D721Med (cell line): ENCODE measurements at places on chromosomes 5 and 9.

DNA sequence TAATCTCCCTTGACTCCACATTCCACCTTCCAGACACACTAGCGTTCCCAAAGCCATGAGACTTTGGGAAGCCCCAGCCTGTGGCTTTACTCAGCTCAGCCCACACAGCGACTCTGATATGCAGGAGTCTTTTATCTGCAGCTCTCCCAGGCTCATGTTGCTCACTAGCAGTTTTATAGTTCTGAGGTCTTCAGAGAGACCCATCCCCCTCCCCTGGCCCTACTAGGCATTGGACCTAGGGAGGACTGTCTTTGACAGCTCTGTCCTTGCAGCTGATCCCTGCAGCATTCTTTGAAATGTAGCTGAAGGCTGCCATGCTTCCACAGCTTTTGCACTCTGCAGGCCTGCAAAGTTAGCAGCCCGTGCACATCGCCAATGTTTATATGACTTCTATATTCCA is 19.9 kb upstream of the CYLC2 start:
- no peak for DNase-seq

DNA sequence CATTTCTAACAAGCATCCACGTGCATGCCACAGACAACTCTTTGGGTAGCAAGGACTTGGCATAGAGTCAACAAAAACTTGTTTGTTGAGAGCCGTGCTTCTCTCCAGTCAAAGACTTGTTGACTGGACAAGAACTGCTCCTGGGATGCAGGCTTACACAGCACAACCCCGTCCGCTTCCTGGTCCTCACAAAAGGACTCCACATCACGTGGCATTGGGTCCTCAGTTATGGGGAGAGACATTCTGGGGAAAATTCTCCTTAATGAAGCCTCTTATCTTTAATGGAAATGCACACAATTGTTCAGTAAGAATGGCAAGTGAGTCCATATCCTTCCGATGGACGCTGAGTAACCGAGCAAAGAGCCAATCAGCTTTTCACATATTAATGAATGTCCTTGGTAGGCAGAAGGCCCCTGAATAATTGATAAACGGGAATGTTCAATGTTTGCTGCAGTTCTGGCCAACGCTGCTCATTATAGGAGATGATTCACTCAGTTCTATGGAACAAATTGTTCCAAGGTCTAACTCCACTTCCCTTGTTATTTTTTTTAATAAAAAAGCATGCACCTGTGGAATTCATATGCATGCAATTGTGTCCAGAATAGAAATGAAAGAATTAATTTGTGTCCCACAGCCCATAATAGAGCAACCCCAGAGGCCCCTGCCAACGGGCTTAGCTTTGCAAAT is 97.0 kb upstream of the ZNF366 start:
- DNase-seq = no peak

GRCh38 chr5:125713109-125713805 is 710.0 kb upstream of the GRAMD2B start:
- no peak for DNase-seq

DNA sequence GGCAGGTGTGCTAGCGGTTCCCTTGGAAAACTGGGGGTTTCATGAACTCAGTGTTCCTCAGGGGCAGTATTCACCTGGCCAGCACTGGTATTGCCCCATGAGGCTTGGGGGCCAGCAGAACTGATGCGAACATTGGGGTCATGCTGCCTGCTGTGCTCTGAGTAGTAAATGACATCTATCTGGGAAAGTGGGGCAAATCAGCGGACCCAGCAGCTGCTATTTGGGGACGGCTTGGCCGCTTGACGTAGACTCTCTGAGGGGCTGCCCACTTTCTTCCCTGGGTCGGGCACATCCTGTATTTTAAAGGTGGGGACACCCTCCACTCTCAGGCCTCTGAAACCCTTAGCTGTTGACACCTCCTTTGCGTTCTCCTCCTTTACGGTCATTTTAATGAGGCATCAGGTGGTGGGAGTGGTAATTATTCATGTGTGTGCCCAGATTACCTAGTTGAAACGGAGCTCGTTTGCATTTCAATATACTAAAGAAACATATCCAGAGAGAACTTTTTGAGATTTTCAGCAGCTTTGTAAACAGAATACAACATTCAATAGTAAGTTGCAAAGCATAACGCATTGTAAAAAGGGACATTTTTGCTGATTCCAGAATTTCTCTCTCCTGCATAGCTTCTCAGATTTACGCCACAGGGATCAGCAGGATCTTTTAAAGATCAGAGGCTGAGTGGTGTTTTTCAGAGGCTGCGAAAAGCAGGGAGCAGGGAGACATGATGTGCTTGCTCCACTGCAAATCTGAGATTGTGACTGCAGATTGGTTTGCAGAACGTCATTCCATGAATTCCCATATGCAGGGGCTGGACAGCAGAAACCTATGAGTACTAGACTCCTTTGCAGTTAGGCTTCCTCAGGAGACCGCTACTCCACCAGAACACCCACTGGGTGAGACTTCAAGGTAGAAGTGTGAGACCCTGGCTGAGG is 56.8 kb upstream of the ZFR start:
- no peak for DNase-seq

DNA sequence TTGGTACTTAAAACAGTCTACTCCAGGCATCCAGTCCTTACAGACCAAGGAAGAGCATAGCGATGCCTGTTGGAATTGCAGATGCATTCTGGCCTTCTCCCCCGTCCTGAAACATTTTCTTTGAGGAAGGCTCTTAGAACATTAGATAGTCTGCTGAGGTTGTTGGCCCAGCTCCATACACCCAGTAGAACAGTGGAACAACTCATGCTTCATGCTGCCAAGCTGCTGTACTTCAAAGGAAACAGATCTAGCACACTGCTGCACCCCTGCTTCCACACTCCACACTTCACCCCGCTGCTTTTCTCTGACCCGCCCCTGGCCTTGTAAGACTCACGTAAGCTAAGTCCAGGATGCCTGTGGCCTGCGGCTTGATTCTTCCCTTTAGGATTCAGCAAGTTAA is 33.4 kb upstream of the NCS1 start:
- no peak for DNase-seq

DNA sequence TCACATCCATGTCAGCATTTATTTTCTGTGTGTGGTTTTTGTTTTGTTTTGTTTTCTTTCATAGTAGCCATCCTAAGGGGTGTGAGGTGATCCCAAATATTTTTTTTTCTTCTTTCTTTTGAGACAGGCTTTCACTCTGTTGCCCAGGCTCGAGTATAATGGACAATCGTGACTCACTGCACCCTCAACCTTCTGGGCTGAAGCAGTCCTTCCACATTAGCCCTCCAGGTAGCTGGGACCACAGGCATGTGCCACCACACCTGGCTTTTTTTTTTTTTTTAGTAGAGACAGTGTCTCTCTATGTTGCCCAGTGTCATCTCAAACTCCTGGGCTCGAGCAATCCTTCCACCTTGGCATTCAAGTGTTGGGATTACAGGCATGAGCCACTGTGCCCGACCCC is 59.1 kb downstream of the CDC42SE2 start:
- DNase-seq = no peak

DNA sequence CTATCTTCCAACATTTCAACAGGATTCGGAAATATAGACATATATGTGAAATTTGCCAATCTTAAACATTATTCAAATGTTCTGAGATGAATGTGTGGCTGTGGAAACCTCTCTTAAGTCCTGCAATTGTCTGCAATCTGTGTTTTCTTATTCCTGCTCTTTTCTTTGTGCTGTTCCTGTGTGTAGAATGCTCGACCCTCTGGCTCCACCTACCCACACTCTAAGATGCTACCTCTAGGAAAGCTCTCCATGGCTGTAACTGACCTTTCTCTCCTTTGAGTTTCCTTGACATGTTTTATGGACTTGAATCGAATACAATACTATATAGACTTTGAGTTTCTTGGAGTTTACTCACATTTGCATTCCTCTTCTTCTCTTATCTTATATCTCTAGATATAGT is 120.6 kb upstream of the ASTN2 start:
- DNase-seq = no peak

- DNase-seq = no peak
Measured at GRCh38 chr5:157180374-157181264, at the start of gene ITK. ITK (plus strand) TSS chr5:157180840; CDS start chr5:157180978, 138 bp downstream.

DNA sequence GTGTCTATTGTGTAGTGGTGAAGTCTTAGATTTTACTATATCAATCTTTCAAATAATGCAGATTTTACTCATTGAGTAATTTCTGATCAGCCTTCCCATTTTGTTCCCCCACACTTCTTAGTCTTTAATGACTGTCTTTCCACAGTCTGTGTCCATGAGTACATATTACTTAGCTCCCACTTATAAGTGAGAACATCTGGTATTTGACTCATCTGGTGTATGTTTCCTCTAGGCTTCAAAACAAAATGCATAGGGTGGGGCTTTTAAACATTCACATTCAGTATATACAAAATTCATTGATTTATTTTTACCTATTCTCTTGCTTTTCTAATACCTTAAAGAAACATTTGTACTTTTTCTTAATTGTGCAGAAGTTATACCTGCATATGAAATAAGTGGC is 513.0 kb downstream of the MTRR start:
- DNase-seq = no peak

GRCh38 chr5:116365006-116365496 is 209.6 kb downstream of the SEMA6A start:
- no peak for DNase-seq

DNA sequence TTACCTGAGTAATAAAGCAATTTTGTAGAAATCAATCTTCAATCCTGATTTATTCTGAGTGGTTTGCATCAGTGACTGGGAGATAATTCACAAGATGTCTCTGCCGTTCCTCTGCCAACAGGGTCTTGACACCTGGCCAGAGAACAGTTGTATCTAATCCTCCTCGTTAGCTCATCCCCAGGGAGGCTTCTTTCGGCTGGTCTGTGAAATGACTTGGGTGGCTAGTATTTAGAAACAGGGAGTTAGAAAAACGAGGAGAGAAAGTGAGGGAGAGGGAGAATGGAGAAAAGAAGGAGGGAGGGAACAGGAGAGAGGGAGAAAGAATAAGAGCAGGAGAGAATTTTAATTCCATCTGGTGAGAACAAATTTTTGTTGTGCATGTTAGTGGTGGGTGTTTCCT is 600.2 kb upstream of the TLE4 start:
- no peak for DNase-seq

- no peak for DNase-seq
Measured at GRCh38 chr9:107016383-107016782, 153.4 kb downstream of the ZNF462 start.

GRCh38 chr9:74887981-74888370 is 255 bp upstream of the TRPM6 start:
- no peak for DNase-seq

- no peak for DNase-seq
Measured at GRCh38 chr5:54480296-54480695, 24.8 kb downstream of the HSPB3 start.

GRCh38 chr5:125160787-125161502 is 414.5 kb upstream of the ZNF608 start:
- DNase-seq = no peak

GRCh38 chr9:73807952-73808351 is 656.3 kb downstream of the ANXA1 start:
- DNase-seq = no peak

- DNase-seq = peak; percentile 83
Measured at GRCh38 chr9:128094166-128094949, 26.3 kb downstream of the SLC25A25 start.

DNA sequence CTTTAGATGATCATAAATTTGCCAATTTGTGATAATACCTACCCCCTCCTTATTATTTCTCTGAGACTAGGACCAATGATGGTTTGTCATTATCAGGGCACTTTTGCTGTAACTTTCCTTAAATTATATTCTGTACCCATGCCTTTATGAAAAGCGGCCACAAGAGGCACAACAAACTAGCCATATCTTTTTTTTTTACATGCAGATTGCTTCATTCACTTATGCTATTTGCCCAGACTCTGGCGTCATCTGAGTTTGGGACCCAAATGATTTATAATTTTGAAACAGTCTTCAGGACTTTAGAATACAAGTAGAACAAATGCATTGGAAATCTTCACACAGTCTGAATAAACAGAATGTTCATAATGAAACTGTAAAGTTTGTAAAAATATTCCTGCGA is 408.1 kb downstream of the MAT2B start:
- no peak for DNase-seq
